ENCODE measurements at places on chromosomes 2 and 18.

DNA sequence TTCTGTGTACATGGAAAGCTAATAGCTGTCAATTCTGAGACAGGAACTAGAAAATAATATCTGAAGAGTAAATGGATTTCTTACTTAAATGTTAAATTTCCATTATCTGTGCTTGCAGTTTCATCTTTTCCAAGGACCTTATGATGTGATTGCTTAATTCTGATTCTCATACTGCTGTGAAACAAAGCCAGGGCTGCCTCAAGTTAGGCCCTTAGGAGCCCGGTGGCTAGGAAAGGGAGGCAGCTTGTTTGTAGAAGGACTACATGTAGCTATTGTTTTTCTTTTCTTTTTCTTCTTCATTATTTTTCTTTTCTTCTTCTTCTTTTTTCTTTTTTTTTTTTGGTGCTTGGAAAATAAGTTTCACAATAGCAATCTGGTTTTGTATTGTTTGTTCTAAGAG, 50.5 kb downstream of the XRCC5 start:
- DNase-seq = no peak

- no peak for DNase-seq
These were observed 143.5 kb upstream of the LMAN1 start for GRCh38 chr18:59502274-59503175.

- DNase-seq = no peak
These were observed 12.5 kb upstream of the DAPL1 start for GRCh38 chr2:158782616-158783015.

DNA sequence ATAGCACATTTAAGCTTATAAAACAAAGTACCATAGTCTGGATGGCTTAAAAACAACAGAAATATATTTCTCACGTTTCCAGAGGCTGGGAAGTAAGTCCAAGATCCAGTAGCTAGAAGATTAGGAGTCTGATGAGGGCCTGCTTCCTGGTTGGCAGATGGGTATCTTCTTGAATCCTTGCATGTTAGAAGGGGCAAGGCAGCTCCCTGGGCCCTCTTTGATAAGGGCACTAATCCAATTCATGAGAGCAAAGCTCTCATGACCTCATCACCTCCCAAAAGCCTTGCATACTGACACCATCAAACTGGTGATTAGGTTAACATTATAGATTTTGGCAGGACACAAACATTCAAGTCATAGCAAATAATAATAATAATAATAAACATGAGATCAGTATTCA, 146.4 kb downstream of the CCDC102B start:
- DNase-seq = no peak

DNA sequence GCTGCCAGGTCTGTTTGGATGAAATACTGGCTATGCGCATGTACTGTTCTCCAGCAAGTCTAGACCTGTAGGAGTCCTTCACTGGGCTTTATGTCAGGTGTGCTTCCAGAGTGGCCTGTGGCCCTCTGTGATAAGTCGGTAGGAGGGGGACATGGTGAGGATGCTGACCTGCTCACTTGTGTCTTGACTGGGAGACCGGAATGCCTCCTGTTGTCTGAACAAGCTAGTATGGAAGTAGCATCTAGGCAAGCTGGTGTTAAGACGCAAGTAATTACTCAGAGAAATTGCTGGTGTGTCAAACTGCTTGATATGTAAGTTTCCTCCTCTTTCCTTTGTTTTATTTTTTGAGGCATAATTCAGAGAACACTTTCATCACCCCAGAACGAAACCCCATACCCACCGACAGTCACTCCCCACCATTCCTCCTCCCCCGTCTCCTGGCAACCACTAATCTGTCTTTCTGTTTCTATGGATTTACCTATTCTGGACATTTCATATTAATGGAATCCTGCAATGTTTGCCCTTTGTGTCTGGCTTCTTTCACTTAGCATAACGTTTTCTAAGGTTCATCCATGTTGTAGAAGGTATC, 76.4 kb downstream of the TMEM247 start:
- DNase-seq = no peak

- DNase-seq = no peak
These were observed 523.9 kb upstream of the NRP2 start for GRCh38 chr2:205158404-205158803.

All from stimulated activated naive B cell treated with anti-CD40 and anti-IgM and Interleukin-4, amounts not matched to agents 10 μg/mL and 1 μg/mL and 100 μg/mL, for 72 hours (primary cell).